ENCODE measurements at places on chromosomes 11 and 22.

- no peak for DNase-seq
Measured at GRCh38 chr11:102188488-102188887, 78.2 kb downstream of the YAP1 start.

GRCh38 chr11:129184581-129184980 is 7.5 kb downstream of the ARHGAP32 start:
- DNase-seq: no peak

- DNase-seq: no peak
Measured at GRCh38 chr11:33830903-33831648, 56.8 kb upstream of the FBXO3 start.

- no peak for DNase-seq
Measured at GRCh38 chr11:11105361-11105760, 247.5 kb upstream of the ZBED5 start.

DNA sequence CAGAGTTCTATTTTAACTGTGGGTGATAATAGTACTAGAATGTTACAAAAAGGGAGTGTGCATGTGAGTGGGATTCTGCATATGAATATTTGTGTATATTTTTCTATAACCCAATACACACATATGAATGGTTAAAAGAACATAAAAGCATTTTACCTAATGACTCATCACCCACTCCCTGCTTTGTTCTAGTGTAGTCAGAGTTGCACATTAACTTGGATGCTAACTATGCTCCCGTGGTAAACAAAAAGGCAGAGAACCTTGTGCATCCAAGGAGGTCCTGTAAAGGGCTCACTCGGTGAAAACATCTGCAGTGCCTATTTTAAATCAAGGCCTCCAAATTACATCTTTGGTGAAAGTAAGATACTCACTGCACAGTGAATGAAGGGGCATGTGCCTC is 1289.4 kb downstream of the LRRC4C start:
- no peak for DNase-seq

- DNase-seq: peak; percentile 64
Measured at GRCh38 chr22:41447435-41448188, 1.0 kb upstream of the TOB2 start.

DNA sequence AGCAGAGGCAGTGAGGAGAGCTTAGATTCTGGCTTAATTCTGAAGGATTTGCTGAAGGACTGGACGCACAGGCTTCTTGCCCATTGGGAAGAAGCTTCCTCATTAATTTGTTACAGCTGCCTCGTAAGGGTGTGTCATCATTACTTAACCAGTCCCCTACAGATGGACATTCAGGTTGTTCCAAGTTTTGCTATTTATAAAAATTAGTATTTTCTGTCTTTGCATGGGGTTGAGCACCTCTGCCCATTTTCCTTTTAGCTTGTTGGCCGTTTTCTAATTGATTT is 38.1 kb downstream of the CAPN1 start:
- no peak for DNase-seq

GRCh38 chr11:132430429-132431062 is 1060.1 kb downstream of the NTM start:
- DNase-seq: no peak

GRCh38 chr11:126452241-126453101 is 97.0 kb downstream of the ST3GAL4 start:
- no peak for DNase-seq

DNA sequence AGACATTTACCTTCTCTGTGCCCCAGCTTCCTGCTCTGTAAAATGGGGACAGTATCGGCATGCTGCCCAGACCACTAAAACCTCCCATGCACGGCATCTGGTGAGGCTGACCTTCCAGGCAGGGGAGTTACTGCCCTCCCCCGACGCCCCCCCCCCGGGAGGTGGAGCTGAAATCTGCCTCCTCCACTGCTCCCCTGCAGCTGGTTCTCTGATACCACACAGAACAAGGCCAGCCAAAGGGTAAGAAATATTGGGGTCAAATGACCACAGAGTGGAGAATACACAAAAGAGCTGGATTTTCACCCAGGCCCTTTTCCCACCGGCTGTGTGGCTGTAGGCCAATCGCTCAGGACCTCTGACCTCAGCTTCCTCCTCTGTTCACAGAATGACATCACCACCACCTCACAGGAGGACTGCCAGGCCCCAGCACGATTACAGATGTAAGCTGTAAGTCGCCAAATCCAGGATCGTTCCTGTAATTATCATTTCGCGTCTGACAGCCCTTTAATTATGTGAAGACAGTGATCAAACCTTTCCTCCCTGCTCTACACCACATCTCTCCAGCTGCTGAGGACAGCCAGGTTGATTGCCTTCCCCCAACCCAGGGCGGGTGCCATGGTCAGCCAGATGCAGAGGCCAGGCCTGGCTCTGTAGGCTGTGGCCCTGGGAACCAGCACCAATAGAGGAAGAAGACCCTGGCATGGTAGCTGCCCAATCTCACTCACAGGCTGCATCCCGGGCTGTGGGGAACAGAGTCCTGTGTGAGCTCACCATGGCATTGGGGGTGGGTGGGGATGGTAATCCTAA is 35.7 kb upstream of the KLHL35 start:
- no peak for DNase-seq

DNA sequence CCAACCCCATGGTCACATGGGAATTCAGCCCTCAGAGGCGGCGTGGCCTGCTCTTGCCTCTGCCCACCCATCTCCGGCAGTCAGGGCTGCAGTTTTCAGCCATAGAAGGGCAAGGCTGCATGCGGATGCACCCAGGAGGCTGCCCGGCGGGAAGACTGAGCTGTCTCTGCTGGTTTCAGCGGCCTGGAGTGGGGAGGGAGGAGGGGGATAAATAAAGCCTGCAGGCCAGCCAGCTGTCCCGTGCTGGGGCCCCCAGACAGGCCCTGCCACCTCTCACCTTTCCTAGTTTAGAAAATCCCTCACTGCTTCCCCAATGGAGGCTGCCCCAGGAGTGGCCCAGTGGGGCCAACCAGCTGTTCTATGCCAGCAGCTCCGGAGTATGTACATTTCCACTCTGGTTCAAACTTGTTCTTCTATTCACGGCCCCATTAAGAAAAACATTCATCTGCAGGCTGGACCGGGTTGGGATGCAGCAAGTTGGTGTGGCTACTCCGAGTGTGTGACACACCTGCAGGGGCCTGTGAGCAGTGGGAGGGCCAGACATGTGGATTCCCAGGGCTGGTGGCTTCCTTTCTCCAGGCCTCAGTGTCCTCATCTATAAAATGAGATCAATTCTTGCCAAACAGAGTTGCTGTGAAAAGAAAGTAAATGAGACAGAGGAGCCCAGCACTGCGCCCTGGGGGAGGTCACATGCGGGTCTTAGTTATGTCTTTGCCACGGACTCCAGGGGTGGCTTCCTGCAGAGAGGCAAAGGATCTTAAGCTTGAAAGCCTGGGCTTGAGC is 5.0 kb downstream of the MICALL1 start:
- DNase-seq: no peak

GRCh38 chr11:8732748-8733241 is 50.2 kb downstream of the RPL27A start:
- no peak for DNase-seq

DNA sequence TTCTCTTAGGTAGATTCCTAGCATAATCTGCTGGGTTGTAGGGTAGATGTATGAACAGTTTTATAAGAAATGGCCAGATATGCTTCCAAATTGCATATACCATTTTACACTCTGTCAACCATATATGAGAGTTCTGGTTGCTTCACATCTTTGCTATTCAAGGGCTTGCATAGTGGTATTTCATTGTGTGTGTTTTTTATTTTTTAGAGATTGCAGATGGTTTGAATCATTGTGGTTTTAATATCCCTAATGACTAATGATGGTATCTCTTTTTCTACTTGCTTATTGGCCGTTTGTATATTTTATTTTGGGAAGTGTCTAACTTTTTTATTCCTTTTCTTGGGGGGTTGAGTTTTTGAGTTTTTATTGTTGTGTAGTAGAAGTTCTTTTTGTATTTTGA is 26.9 kb downstream of the RNF214 start:
- no peak for DNase-seq

- DNase-seq: no peak
Measured at GRCh38 chr11:19958204-19958603, 202.1 kb downstream of the DBX1 start.

DNA sequence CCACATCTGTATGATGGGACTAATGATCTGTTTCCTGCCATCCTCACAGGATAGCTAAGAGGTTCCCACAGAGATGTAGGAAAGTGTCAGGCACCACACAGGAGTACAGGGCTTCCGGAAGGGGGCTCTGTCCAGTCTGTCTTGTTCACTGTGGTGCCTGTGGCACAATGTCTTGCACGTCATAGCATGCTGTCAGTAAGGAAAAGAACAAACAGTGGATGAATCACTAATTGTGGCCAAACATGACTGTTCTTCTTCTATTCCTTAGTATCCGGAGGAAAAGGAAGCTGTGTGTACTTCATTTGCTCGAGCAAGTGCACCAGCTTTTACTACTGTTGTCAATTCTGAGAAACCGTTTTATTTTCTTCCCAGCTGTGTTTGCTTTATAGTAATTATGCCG is 73.4 kb upstream of the YWHAH start:
- DNase-seq: no peak

- DNase-seq: no peak
Measured at GRCh38 chr11:27380771-27381170, 17.8 kb upstream of the CCDC34 start.

GRCh38 chr11:131375421-131375820 is 5.0 kb downstream of the NTM start:
- no peak for DNase-seq

GRCh38 chr22:28443526-28443876 is 236.1 kb downstream of the TTC28 start:
- peak; percentile 25 for DNase-seq

DNA sequence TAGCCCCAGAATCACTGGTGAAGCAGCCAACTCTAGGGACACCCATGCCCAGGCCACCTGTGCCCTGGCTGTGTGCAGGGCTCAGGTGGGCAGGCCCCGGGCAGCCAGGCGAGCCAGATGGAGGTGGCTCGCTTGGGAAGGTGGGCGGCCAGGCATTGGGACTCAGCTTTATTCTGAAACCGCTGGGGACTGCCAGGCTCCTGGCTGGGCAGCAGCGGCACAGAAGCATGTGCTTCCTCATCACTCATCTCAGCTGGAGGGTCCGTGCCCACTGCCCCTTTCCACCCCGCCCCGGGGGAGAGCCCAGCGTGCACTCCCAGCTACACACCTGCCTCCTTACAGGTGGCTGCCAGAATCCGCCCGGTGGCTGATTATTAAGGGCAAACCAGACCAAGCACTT is 27.1 kb upstream of the SLC22A12 start:
- DNase-seq: no peak

GRCh38 chr11:64665411-64665821 is 57.6 kb downstream of the NRXN2 start:
- no peak for DNase-seq

DNA sequence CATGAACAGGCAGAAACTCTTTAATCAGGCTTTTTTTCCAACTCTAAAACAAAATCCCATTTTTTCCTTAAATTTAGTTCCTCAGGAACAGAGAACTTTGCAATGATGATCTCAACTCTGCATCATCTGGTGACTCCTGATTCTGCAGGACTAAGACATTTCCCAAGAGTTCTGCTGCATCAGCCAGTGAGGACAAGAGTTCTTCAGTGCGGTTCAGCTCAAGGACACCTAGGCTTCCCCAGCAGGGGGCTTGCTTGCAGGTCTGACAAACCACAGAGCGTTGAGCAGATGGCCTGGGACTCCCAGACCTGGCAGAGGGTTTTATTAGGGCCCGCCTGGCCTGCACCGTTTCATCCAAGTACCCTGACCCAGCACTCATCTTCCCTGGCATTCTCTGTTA is 6.4 kb downstream of the CDCA5 start:
- no peak for DNase-seq

DNA sequence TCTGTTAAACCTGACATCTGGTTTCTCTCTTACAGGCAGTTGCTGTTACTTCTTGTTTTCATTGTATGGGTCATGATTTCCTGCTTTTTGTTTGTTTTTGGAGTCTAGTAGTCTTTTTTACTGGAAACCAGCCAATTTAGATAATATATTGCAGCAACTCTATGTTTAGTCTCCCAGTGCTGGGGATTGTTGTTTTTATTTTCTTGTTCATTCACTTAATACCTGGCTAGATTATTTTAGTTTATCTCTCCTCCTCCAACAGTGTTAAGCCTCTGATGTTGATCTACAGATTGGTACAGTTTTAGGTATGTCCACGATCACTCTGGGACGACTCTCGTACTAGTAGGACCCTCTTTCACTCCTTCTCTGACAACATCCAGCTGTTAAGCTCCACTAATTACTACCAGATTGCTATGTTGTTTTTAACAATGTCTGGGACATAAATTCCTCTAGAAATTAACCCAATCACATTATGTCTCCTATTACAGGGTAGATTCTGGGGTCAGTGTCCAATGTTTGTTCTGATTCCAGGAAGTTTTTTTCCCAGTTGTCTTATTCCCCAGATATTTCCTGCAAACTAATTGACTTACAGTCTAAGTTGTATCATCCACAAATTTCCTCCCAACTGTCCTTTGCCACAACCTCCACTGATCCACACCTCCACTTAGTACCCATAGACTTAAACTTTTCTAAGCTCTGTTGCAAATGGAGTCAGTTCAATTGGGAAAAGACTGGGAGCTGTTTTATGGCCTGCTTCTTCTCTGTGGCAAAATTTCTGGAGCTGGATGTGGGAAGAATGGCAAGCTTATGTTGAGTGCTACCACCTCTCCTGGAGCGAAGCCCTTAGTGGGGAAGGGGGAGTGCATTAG is 1280.6 kb upstream of the CNTN5 start:
- no peak for DNase-seq

DNA sequence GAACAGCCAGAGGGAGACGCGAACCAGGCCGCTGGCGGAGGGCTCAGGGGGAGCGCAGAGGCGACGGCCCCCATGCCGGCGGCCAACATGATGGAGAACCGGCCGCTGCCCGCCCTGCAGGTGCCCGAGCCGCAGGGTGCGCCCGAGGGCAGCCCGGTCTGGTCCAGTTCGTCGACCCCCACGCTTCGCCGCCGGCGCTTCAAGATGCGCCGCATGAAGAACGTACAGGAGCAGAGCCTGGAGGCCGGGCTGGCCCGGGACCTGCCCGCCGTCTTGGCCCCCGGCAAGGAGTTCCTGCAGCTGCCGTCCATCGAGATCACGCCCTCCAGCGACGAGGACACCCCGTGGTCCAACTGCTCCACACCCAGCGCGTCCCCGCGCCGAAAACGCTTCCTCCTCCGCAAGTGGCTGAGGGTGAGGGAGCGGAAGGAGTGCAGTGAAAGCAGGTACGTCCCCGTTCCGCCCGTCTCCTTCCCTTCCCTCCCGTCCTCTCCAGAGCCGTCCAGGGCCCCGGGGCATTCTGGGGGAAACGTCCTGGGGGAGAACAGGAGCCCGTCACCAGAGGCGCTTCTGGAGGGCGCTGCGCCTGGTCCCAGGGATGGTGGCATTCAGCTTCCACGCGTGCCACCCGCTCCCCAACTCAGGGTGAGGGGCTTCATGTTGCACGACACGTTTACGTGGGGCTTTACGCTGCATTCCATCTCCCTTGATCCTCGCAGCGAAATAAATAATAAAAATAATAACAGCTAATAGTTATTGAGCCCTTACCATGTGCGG is 840 bp downstream of the GRAMD1B start:
- DNase-seq: peak; percentile 77

- DNase-seq: peak; percentile 77
Measured at GRCh38 chr11:66543263-66544107, 2.4 kb downstream of the ZDHHC24 start.

DNA sequence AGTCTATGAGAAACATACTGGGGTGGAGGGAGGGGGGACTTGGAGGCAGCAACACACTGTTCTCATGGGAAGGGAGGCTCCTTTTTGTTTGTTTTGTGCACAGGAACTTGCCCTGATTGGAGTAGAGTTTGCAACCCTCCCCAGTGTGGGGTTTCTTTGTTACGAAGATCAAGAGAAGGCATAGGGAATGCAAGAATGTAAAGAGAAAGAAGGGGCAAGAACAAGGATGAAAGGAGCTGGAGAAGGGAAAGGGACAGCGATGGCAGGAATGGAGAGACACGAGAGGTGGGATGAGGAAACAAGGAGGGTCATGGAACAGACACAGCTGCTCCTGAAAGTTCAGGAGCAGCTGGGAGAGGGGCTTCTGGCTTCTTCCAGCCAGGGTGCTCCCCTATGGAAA is 611.7 kb downstream of the NTM start:
- no peak for DNase-seq

Measured in GM20000 (cell line).